ENCODE measurements at places on chromosomes 3 and 15.

DNA sequence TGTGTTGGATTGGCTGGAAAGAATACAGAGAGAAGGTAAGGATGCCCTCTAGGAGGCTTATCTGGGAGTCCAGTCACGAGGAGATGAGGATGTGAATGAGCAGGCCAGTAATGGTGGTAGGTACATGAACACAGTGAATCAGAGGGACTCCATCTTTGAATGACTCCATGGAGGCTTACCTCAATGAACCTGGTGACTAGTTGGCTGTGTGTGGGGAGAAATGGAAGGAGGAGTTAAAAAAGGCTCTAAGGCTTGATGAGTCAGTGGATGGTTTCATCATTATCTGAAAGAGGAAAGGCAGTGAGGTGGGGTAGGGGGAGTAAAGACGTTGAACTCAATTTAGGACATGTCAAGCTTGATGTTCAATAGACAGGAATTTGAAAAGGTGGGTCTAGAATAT, 61.1 kb downstream of the KCNAB1 start:
- DNase-seq: no peak

DNA sequence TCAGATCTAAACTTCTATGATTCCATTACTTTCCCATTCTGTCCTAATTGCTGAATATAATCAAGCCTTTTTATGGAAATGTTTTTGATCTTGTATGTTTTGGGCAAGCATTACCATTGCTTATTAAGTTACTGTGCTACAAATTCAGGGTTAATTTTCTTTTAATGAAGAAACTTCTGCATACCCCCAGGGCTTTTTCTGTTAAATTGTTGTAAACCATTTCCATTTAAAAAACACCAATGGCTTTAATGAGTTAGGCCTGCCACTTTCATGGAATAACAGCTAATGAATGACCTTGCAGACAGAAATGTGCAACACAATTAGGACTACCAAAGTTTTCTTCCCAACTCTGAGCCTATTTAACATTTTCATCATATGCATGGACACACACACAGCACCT, 150.0 kb downstream of the DIPK2A start:
- DNase-seq: no peak

GRCh38 chr3:107384907-107385306, 7.7 kb downstream of the CCDC54 start:
- DNase-seq: no peak

- DNase-seq: no peak
Measured at GRCh38 chr15:88658972-88659931, 20.4 kb downstream of the ISG20 start.

- no peak for DNase-seq
Measured at GRCh38 chr3:71384837-71385716, 198.5 kb downstream of the FOXP1 start.

GRCh38 chr15:42986693-42987342, 66.2 kb upstream of the TTBK2 start:
- DNase-seq: no peak

DNA sequence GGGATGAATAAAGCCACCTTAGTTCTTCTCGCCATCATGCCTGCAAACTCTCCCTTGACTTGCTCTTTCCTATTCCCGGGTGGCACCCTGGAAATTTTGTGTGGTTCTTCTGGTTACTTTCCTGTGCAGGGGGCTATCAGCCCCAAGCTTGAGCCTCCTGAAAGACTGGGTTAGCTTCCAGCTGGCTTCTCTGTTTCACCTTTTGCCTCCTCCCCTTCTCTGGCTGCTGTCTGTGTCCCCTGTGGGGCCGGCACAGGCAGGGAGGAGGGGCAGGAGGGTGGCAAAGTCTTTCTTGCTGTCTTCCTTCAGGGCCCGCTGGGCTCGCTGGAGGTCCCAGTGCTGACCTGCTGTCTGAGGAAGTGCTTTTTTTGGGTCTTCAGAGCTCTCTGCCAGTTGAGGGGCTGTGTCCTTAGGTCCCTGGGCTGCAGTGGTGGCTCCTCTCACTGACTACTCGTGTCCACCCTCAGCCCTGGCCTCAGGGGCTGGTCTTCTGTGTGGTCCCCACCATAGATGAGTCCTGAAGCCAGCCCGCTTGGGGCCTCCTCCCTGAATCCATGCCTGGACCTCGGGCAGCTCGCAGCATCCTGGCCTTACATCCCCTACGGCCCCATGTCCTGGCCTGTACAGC, 196.5 kb downstream of the KLF13 start:
- DNase-seq: peak; percentile 33

- no peak for DNase-seq
Measured at GRCh38 chr3:11508346-11509172, 135.2 kb downstream of the VGLL4 start.

DNA sequence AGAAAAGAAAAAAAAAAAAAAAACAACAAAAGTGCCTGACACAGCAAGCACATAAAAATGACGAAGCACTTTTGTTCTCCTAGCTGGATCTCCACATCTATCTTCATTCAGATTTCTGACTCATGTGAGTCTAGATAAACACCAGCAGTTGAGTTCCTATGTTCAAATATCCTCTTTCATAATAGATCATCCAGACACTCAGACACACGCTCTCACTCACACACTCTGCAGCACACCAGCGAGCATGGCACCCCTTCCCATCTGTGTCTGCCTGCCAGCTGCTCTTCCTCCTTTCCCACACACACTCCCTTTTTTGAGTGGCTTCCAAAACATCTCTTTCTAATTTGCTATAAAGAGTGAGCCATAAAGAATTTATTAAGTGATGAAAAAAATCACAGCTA, 19.8 kb upstream of the CELF6 start:
- DNase-seq: no peak
